ENCODE measurements at places on chromosomes 3 and 15. TPM values are rescaled to one million over a fixed set of nuclear protein-coding genes. Genes with fewer than 3 reads are reported as not detected.

GRCh38 chr15:100995471-100996430 is 76.6 kb downstream of the LRRK1 start:
- no peak for DNase-seq

DNA sequence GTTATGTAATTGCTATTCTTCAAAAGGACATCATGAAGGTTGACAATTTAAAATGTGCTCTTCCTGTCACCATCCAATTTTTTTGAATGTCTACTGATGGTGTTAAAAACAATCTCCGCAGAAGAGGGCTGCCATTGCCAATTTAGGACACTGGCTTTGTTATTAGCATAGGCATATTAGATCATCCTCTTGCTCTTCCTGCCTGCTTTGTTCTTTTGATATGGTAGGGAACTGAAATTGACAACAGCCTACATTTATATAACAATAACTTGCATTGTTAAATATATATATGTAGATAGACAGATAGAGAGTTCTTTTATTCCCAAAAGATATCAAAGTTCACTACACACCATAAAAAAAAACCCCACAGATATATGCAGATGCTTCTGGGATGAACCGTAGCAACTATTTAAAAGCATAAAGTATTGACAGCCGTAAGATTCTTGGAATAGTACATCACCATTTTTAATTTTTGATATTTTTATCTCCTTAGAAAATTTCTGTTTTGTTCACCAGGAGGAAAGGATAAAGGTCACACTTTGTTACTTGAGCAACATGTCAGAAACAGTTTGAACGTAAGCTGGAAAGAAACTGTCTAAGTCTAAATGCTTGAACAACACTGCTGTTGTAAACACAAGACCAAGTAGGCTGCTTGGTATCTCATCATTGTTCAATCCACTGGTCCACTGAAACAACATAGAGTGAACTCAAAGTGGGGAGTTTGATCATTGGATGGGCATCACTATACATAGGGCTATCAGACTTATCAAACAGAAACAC is 66.5 kb downstream of the MDFIC2 start:
- DNase-seq: no peak

GRCh38 chr15:100694381-100695021 is 92.1 kb downstream of the ASB7 start:
- no peak for DNase-seq

DNA sequence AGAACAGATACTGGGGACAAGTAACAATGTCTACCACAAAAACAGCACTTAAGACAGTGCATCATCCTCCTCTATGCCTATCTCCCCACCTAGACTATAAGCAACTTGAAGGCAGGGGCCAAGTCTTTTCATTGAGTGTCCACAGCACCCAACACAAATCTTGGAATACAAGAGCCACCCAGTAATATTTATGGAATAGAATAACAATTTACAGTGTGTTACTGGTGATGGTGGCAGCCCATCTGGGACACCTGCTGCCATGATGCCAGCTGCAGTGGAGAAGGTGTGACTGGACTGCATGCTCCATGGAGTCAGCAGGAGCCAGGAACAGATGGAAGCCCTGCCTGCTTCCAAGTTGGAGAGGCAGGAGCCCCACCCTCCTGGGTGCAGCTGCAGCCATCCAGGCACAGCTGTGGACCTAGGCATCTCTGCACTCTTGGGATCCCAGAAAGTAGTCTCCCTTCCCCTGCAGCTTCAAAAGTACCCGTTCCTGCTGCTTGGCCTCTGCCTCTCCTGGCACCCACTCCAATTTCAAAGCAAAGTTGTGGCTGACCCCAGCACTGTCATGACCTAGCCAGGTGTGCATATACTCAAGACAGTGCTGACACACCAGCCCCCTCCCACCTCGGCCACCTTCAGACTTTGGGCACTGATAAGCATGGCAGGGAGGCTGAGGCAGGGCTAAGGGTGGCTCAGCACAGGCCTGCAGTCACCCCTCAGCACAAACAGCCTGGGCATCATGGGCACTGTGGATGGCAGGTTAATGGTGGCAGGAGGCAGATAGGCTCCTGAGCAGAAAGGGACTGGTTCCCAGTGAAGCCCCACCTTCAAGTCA is 94.5 kb downstream of the TPRA1 start:
- DNase-seq: no peak

The NR2E3 gene
- total RNA-seq: not detected

All from sciatic nerve (tissue), 2 donors.